ENCODE measurements at places on chromosomes 3 and 15.
A peak's percentile ranks its signal among the peaks of the same experiment; 100 is the strongest.

DNA sequence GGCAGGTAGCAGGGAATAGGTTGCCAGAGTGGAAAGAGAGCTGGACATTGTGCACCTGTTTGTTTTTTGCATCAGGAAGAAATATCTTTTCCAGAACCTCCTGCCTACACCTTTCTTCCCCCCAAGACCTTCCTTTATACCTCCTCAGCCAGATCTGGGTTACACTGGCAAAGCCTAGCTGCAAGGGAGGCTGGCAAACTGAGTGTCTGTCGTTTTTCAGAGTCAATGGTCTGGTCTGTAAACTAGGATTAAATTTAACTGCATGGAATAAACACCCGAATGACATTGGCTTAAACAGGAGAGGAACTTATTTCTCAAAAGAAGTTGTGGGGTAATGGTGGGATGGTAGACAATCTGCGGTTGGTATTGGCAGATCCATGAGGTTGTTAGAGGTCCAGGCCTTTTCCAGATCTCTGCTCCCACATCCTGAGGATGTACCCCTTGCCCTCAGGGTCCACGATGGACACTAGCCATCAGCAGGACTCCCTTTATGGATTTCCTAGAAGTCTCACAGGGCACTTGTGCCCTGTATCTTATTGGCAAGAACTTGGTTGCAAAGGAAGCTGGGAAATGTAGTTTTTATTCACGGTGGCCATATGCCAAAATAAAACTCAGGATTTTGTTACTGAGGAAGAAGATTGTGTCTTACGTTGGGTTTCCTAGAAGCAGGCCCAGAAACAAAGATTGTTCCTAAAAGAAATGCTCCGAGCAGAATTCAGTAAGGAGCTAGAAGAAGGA, 3.2 kb upstream of the RARRES1 start:
- DNase-seq, result no peak

- DNase-seq, result no peak
These were observed 39.8 kb downstream of the CD200R1L start for GRCh38 chr3:112806903-112807302.

DNA sequence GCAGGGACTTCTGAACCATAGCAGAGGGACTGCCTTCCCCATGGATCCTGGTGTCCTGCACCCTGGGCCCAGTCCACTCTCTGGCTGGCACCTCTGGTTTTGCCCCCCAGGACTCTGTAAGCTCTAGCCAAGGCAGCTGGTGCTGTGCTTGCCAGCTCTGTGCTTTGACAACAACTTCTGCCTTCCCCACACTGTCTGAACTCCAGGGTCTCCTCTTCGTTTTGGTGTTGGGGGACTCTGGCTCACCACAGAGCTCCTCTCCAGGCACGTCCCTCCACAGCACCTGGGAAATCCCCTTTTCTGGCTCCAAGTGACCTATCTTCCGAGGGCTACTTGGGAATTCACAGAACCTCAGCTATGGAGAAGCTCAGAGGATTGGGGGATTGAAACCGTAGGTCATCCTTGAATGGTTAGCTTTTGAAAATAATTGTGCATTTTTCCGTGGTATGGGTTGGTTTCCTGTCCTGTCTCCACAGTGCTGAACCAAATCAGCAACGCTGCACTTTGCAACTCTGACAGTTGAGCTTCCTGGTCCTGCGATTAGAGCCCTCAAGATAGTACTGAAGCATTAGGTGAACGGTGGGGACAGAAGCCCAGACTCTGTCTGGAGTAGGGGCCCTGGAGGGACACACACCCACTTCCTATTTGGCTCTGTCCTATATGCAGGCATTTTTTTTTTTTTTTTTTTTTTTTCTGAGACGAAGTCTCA, 152.4 kb downstream of the APBA2 start:
- DNase-seq, result no peak

DNA sequence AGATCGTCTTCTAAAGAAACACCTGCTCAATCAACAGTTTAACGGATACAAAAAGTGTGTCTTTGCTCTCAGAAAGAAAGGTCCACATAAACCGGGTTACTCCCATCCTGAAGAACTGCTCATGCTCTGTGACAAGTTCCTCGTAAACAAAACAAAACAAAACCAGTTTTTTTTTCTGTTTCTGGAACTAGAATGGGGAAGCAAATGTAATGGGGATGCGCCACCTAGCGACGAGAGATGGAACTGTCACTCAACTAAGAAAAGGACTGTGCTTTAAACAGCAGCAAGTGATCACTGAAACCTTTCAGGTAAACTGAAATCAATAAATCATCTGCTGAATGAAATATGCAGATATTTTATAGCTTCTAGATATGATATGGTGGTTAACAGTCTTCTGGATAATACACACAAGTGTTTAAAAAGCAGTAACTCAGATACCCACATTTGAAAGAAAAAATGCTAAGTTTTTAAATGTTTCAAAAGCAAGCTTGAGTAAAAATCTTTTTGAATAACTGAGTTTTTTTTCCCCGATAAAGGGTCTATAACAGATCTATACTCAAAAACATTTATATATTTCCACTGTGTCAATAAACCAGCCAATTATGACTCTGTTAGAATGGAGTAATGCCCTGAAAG, 10.9 kb downstream of the TM2D3 start:
- DNase-seq, result peak; percentile 40

DNA sequence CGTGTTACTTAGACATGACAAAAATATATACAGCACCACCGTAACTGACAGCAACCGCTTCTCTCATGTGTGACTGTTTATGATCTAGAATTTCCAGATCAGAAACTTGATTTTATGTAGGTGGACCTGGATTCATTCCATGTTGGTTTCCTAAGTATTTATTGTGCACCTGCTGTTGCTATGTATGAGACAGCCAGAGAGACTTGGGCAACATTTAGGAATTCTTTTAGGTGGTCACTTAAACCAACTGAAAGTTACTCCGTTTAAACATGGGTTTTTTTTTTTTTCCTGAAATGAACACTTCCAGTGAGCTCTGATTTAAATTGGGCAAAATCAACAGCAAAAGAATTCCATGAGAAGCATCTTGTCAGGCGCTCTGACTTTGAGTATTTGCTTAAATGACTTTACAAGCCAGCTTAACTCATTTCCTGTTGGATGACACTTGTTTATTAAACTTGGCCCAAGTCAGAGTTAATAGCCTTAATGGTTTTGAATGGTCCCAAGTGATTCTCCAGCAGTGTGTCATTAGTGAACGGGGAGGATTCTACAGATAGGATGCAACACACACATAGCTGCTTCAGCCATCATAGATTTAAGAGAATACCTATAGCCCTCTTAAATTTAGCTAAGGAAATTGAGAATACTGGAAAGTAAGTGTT, 31.8 kb downstream of the MITF start:
- no peak for DNase-seq

DNA sequence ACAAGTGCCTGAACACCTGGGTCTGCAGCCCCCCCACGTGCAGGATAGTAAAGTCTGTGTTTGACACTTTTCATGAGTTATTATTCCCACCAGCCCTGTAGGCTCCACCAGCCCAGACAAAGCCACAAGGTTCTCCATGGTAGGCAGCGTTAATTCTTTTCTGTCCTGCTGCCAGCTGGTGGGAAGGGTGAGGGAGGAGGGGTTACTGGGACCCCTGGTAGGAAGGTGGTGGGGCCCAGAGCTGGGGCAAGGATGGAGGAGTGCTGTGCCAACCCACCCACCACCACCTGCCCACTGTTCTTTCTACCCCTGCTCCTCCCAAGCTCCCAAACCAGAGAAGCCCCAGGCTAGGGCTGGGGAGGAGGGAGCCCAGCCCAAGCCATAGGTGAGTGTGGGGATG, 20.8 kb upstream of the SEMA3F start:
- no peak for DNase-seq

- DNase-seq, result no peak
These were observed 6.8 kb downstream of the STOML1 start for GRCh38 chr15:73985101-73985873.

GRCh38 chr3:78804251-78805037, 963.4 kb downstream of the ROBO1 start:
- no peak for DNase-seq

- no peak for DNase-seq
These were observed 64.7 kb downstream of the LARS2 start for GRCh38 chr3:45453083-45453482.

DNA sequence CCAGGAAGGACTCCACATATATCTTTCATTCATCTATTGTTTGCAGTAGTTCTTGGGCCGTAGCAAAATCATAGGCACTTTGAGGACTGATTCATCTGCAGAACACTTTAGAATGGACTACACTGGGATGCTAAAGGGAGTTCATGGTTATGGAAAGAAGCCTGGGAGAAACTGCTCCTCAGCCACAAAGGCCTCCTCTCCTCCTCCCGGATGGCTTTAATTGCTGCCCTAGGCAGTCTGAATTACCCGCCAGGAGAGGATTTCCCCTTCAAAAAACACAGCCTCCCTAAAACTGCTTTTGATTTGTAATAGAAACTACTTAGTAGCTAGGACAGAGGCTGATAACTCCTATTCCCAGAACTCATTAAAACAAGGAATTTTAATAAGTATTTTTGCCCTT, 4.6 kb downstream of the TMEM266 start:
- no peak for DNase-seq

DNA sequence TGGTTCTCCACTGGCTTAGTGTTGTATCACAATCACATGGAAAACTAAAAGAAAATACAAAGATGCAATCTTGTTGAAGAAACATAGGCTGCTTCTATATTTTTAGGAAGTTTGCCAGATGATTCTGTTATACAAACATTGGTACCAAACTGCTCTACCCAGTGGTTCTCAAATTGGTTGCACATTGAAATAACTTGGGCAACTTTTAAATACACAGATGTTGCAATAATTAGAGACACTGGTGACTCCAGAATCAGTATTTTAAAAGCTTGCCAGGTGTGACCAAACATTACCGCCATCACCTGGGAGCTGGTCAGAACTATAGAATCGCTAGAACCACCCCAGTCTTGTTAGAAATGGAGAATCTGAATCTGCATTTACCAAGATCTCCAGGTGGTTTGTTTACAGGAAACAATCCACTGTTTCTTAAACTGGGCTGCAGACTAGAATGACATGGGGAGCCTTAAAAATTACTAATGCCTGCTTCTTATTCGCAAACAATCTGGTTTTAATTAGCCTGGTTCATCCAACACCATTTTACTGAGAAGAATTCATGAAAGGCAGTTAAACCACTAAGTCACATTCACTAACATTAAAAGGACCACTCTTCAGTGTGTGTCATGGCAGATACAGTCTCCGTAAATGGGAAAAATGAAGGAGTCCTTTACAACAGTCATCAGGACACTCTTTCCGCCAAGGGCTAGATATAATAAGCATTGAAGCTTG, 76.5 kb downstream of the ACAP2 start:
- DNase-seq, result no peak

- no peak for DNase-seq
These were observed 113.5 kb downstream of the TNIK start for GRCh38 chr3:171346582-171347300.

GRCh38 chr3:78035131-78035641, 995.3 kb downstream of the ROBO2 start:
- DNase-seq, result no peak

GRCh38 chr15:63439536-63440264, 58.1 kb upstream of the CA12 start:
- no peak for DNase-seq

DNA sequence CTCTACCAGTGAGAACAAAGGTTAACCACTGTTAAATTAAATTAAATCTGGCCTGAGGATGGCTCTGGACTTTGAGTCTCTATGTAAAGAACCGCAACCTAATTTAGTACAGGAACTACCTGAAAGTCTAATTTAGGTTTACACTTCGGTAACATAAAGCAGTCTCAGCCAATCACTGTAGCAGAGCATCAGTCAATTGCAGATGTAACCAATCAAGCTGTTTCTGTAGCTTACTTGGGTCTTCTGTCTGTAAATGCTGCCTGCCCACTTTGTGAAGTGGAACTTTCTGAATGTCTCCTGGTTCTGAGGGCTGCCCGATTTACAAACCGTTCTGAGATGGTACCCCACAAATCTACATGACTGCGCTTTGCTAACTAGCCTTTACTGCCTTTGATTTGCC, 39.1 kb upstream of the RASGRP1 start:
- DNase-seq, result no peak

DNA sequence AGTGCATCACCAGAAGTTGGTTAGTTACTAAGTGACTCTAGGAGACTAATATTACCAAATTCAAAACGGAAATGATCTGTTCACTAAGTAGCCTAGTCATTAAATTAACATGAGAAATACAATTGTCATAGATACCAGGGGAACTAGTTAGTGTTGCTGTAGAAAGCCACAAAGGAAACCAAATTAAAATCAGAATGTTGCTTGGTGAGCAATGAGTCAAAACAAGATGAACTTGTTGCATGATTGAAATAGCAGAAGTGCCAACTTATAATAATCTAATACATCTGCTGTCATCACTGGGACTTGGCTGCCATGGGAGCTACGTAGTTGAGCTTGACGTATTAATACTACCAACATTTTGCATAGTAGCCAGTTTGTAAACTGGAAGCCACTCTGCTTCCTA, 458.1 kb downstream of the DIPK2A start:
- no peak for DNase-seq

- no peak for DNase-seq
These were observed 163.1 kb downstream of the FMN1 start for GRCh38 chr15:33031324-33031821.

DNA sequence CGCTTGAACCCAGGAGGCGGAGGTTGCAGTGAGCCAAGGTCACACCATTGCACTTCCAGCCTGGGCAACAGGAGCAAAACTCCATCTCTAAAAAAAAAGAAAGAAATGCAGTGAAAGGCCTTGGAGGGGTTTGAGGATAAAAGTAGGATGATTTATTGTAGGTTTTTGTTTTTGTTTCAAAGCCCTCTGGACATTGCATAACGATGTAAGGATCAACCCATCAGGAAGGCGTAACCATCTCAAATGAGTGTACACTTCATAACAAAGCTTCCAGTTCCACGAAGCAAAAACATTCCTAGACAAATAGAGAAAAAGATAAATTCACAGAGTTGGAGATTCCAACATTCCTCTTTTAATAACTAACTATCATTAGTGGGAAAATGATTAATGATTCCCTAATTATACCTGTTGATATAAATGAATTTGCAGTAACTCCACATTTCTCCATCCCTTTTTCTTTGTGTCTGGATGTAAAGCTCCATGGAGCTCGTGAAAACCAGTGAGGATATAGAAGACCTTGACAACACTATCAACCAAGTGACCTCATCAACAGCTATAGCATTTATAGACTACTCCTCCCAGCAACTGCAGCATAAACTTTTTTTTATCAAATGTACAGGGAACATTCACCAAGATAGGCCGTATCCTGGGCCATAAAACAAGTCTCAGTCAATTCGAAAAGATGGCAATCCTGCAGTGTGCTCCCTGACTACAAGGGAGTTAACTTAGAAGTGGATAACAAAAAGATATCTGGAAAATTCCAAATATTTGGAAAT, 48.7 kb upstream of the PPP4R2 start:
- DNase-seq, result no peak

DNA sequence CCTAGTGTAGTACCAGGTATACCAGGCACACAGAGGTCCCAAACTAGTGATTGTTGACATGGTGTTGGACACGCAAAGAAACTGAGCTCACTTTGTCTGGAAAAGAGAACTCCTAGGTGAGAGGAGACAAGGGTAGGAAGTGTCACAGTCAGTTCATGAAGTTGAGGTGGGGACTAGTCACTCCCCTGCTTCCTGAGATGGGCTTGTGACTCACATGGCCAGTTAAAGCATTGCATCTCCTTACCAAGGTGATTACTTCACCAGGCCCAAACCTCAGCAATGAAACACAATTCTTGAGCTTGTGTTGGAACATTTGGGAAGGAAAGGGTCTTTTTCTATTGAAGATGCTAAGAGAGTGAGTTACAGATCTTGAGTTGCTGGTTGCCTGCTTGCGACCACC, 49.2 kb upstream of the RAD18 start:
- DNase-seq, result no peak

GRCh38 chr15:83062768-83063180, 4.3 kb downstream of the BTBD1 start:
- DNase-seq, result no peak

- no peak for DNase-seq
These were observed 523.6 kb downstream of the OCA2 start for GRCh38 chr15:27575521-27575920.
